ENCODE measurements at places on chromosomes 13 and 19.

GRCh38 chr13:111912991-111913760 is 153.8 kb upstream of the SOX1 start:
- DNase-seq, result peak; percentile 76

GRCh38 chr13:79846386-79846785 is 365.4 kb downstream of the NDFIP2 start:
- no peak for DNase-seq

DNA sequence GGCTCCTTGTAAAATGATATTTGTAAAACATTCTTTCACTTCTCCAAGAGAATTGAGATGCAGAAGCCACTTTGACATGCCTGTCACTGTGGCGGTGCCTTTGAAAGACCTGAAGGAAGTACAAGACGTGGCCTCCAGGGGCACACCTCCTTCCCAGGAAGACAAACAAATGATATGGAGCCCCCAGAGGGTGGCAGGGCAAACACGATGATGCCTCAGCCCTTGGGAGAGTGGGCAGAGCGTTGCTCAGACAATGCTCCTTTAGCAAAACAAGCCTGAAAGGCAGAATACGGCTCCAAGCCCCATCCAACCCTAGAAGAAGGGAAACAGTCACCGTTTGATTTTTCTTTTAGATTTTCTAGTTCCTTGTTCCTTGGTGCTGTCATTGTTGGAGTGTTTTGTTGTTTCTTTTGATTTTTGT is 9.2 kb upstream of the ATP12A start:
- no peak for DNase-seq

- DNase-seq, result no peak
These were observed 6.5 kb downstream of the CARS2 start for GRCh38 chr13:110699148-110700145.

DNA sequence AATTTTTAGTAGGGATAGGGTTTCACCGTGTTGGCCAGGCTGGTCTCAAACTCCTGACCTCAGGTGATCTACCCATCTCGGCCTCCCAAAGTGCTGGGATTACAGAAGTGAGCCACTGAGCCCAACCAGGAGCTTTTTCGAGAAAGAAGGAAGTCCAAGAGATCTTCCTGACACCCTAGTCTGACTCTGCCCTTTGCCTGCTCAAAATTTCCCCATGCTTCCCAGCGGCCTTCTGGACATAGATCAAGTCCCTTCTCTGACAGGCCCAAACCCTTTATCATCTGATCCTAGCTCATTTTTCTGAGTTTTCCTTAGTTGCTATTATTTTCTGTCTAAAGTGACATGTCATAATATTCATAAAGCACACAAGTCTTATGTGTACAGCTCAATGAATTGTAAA is 1.5 kb upstream of the BAX start:
- no peak for DNase-seq

GRCh38 chr19:47284324-47284899 is 9.7 kb downstream of the INAFM1 start:
- DNase-seq, result no peak

- no peak for DNase-seq
These were observed 17.9 kb downstream of the ALG5 start for GRCh38 chr13:36981156-36981743.

DNA sequence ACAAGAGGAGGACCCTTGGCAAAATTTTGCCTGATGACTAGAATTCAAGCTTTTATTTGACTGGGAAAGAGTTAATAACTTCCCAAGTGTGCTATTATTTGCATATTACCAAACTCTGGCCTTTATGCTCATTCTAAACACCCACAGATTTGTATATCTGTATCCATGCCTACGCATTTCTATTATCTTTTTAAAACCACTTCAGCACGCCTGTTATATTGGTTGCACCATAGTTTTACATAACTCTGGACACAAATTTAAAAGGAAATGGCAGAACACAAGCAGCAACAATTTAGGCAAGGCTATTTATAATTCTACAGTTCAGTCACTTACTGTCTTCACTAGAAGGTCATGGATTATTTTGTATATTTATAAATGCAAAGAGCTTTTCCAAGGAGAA is 3.7 kb upstream of the RASL11A start:
- DNase-seq, result no peak

- no peak for DNase-seq
These were observed 429.9 kb downstream of the SPRY2 start for GRCh38 chr13:79910875-79911540.

GRCh38 chr13:110915057-110915873 is at the start of gene ANKRD10:
Gene ANKRD10 (minus strand): TSS chr13:110915069. CDS start chr13:110914934, 135 bp downstream.
- DNase-seq, result peak; percentile 97

DNA sequence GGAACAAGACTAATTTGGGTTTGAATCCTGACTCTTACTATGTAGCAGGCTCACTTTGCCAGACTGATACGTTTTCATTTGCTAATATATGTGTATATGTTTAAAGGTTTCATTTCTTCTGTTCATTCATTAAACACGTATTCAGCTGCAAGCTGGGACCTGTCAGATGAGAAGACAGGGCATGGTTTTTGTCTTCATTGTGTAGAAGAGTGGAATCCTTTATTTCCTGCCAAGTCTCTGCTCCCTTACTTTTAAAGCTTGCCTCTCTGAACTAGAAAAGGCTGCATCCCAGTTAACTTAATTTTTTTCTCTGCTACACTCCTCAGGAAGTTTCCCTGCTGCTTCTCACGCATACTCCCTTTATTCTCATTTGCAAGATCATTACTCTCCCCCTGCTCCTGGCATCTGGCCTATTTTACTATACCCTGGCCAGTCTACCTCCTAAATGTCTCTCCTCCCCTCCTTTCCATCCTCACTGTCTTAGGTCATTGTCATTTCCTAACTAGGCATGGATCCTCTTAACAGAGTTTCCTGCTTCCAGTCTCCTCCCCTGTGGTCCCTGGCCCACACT is 141.0 kb upstream of the TMTC4 start:
- no peak for DNase-seq
